CD4-positive, alpha-beta T cell treated with Interleukin-15 for 4 hours (primary cell): ENCODE measurements at places on chromosomes 16 and 17.

- no peak for DNase-seq
Observed at GRCh38 chr17:81433656-81434055, 38.4 kb downstream of the BAHCC1 start.

DNA sequence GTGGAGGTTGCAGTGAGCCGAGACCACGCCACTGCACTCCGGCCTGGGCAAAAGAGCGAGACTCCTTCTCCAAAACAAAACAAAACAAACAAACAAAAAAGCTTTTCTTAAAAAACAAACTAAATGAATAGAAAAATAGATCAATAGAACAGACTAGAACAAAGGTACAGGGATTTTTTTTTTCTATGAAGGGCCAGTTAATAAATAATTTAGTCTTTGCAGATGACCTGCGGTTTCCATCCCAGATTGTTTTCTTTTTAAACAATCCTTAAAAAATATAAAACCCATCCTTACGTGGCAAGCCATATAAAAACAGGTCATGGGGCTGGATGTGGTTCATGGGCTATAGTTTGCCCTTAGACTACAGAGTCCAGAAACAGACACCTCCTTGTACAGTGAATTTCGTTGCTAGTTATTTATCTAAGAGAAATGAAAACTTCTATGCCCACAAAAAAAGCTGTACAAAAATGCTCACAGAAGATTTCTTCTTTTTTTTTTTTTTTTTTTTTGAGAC, 45.4 kb downstream of the CREBBP start:
- no peak for DNase-seq

GRCh38 chr16:87108278-87108677, 208.9 kb downstream of the C16orf95 start:
- no peak for DNase-seq

DNA sequence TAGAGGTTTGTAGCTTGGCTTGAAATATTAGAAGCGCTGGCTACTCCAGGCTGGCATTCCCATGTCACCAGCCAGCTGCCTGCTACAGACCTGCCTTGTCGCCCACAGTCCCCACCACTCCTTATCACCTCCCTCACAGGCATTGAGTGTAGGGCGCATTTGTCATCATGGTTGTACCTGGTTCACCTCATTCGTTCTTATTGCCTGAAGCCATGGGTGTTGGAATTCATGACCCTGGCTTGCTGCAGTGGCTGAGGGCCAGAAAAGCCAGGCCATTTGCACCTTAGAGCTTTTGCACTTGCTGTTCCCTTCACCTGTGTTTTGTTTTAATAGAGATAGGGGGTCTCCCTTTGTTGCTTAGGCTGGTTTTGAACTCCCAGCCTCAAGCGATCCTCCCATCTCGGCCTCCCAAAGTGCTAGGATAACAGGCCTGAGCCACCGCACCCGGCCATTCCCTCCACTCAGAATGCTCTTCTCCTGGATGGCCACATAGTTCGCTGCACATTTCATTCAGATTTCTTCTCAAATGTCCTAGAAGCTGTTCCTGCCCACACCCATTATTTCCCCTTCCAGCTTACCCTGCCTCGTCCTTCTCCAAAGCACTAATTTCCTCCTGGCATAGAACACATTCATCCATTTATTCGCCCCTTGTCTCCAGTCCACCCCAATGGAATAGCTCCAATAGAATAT, 97.6 kb downstream of the C16orf78 start:
- DNase-seq, result no peak

GRCh38 chr16:89361751-89362539, 128.4 kb downstream of the ANKRD11 start:
- no peak for DNase-seq

DNA sequence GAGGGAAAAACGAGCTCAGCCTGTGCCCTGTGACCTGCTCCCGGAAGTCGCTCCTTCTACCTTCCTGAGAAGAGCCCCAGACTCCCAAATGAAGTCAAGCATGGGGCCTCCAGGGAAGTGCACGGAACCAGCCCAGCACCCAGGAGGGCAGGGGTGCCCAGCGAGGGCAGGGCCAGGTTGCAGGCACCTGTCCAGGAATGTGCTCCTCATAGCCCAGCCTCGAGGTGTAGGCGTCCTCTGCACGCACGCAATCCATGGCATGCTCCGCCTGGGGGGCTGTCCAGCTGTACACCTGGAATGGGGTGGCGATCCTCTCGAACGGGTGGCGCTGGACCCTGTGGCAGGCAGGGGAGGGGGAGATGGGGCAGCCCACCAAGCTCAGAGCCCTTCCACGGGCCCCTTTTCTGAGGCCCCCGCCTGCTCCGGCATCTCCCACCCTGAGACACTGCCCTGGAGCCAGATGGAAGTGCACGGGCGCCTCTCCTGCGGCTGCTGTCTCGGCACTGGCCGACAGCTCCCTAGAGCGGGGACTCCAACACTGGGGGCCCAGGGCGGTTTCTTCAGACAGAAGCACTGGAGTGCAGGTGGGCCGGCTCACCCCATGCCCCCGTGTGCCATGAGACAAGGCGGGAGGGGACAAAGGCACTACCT, 10.9 kb downstream of the CLUH start:
- DNase-seq, result no peak
